ENCODE measurements at places on chromosomes 3 and 15.
A peak's percentile ranks its signal among the peaks of the same experiment; 100 is the strongest.

GRCh38 chr3:2599471-2599870, 500.8 kb downstream of the CNTN4 start:
- DNase-seq, result no peak

DNA sequence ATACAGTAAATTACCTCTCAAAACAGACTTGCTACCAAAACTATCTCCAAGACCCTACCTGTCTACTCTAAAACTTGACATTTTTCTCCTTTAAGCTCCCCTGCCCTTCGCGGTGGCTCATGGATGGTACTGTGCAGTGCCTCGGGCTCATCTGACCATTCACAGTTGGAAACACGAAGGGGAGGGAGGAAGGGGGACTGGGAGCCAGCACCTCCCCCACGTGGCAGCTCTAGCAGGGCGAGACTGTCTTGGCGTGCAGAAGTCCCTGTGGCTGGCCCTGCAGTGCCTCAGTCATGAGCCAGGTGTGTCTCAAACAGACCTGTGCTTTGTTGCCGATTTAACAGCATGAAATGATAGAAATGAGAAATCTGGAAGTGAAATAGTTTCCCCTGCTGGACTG, 372.0 kb downstream of the GABRG3 start:
- no peak for DNase-seq

- DNase-seq, result no peak
These were observed 60.2 kb upstream of the ARHGEF26 start for GRCh38 chr3:154061001-154061370.

- peak; percentile 45 for DNase-seq
These were observed 61.7 kb downstream of the FMN1 start for GRCh38 chr15:33132722-33133345.

- no peak for DNase-seq
These were observed 108.6 kb upstream of the LRRFIP2 start for GRCh38 chr3:37283011-37283410.

GRCh38 chr3:169623971-169624370, 39.5 kb downstream of the MECOM start:
- no peak for DNase-seq

DNA sequence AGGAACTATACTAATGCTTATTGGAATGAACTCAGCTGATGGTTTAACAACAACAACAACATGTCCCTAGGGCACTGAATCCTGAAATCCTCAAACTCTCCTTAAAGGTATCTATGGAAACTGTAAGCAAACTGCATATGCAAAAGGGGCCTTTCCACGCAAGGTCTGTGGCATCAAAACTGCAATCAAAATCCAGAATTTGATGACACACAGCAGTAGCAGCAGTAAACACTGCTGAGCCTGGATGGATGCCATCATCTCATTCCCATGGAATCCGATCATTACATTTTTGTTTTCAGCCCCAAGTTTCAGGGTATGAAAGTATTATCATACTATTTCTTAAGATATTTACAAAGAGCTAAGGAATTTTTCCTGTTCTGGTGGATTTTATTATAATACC, 399.7 kb downstream of the VPS13C start:
- DNase-seq, result peak; percentile 76

DNA sequence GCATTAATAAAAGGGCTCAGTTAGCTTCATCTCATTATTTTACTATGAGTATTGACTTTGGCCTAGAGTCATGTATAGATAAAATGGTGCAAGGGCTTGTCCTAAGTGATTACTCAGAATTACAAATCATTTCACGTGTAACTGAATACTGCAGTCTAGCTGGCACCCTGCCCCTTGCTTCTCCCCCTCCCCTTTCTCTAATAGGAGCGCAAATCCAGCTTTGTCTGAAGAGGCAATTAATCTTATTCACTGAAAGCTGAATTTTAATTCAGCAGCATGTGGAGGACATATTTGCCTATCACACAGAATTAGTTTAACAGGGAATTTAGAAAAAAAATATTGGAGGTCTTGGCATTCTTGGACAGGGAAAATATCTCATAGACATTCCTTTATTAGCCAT, 412.1 kb upstream of the DPH6 start:
- DNase-seq, result peak; percentile 94

- no peak for DNase-seq
These were observed 8.6 kb upstream of the ST8SIA2 start for GRCh38 chr15:92385096-92385495.

- no peak for DNase-seq
These were observed 146.6 kb upstream of the P2RY1 start for GRCh38 chr3:152688313-152688712.

- DNase-seq, result no peak
These were observed 137.5 kb downstream of the XXYLT1 start for GRCh38 chr3:195133462-195133861.

DNA sequence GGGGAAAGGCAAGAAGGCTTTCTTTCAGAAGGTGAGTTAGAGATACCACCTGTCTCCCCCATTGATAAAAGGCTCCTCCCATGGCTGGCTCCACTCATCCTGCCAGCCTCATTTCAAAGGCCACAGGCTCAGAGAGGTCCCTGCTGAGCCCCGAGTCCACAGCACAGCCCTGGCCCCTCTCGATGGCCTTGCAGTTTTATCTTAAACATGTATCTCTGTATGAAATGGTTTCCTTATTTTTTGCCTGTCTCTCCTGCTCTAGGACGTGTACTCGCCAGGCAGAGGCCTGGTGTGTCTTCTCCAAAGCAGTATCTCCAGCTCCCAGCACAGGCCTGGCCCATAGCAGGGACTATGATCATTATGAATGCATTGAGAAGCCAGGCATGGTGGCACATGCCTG, 160.5 kb upstream of the NSMCE3 start:
- DNase-seq, result no peak

- no peak for DNase-seq
These were observed 15.9 kb downstream of the SLC49A4 start for GRCh38 chr3:122810734-122811133.

- no peak for DNase-seq
These were observed at the start of gene LARP6 for GRCh38 chr15:70853973-70854665. Gene LARP6 (minus strand): TSS chr15:70854157. CDS start chr15:70854088, 69 bp downstream.

- DNase-seq, result no peak
These were observed 113.5 kb downstream of the GHSR start for GRCh38 chr3:172334671-172335207.

DNA sequence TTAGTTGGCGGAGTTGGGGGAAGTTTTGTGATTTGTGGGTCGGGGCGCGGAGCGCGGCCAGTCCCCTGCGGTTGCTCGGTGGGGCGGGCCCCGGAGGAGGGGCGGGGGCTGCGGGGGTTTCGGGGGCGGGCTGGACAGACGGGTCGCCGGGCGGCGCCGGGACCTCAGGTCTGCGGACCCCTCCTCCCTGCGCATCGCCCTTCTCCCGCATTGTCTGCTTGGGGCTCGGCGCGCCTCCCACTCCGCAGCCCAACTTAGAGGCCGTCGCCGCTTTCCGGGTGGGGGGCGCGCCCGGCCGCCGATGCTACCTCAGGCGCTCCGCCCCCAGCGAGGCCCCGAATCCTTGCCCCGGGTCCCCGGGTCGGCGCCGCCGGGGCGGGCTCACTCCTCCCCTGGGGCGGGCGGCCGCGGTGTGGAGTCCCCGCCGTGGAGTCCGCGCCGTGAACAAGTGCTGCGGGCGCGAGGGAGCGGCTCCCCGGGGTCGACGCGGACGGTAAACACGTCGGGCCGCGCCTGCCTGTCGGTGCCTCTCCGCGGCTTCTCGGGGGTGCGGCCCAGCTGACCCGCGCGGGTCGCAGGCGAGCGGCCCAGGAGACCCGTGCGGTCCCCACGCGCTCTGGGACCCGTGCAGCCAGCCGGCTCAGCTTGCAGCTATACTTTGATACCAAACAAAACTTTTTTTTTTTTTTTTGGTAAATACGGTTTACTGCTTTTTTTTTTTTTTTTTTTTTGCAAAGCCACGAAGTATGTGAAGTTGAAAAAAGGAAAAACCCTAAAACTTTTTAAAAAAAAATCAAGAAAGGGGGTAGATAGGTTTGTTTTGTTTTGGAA, 624 bp downstream of the AKAP13 start:
- no peak for DNase-seq

GRCh38 chr3:195849322-195850074, 37.8 kb upstream of the MUC4 start:
- no peak for DNase-seq

DNA sequence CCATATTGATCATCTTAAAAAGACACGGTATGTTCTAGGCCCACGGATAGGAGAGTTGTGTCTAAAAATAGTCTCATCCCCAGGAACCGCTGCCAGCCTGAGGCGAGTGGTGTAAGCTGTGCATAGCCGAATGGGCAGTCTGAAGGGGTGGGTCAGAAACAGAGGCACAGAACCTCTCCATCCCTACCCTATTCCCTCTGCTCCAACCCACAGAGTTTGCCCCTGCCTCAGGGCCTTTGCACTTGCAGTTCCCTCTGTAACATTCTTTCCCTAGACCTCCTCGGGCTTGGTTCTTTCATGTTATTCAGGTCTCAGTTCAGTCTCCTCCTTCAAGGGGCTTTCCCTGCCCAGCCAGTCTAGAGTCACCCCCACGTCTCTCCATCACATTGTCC, 4.8 kb downstream of the SCN5A start:
- DNase-seq, result no peak

DNA sequence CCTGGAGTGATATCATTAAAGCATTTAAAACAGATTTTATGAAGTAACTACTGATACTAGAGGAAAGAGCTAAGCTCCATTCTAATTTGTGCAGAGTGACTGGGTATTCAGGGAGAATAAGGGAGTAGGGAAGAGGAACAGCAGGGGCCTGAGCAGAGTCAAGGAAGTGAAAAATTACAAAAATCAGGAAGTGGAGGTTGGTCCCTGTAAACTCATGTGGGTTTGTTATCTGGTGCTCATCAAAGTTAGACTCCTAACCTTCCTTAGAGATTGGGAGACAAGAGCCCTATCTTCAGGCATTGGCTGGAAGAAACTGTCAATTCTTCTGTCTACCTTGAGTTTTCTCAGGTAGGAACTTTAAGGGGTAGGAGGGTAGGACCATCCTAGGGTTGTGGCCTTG, 82.5 kb downstream of the NEK11 start:
- DNase-seq, result no peak

DNA sequence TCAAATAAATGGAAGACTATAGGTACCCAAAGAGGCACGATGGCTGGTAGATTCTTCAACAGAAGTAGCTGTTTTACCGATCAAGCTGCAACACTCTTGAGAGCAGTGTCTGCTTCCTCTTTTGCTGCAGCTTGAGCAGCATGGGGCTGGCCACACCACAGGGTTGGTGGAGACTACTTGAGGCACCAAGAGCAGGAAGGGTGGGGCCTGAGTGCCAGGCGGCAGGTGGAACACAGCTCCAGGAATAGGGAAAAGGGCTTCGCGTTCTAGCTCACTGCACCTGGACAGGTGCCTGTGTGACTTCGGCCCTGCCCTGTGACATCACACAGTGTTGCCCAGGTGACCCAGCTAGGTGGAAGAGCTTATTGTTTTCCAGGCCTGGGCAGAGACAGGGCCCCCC, at the start of gene CCDC33:
CCDC33 (plus strand) TSS at position 365 of the 400 bp plus-strand sequence. CDS start 394 bp downstream, outside the sequence.
- no peak for DNase-seq

DNA sequence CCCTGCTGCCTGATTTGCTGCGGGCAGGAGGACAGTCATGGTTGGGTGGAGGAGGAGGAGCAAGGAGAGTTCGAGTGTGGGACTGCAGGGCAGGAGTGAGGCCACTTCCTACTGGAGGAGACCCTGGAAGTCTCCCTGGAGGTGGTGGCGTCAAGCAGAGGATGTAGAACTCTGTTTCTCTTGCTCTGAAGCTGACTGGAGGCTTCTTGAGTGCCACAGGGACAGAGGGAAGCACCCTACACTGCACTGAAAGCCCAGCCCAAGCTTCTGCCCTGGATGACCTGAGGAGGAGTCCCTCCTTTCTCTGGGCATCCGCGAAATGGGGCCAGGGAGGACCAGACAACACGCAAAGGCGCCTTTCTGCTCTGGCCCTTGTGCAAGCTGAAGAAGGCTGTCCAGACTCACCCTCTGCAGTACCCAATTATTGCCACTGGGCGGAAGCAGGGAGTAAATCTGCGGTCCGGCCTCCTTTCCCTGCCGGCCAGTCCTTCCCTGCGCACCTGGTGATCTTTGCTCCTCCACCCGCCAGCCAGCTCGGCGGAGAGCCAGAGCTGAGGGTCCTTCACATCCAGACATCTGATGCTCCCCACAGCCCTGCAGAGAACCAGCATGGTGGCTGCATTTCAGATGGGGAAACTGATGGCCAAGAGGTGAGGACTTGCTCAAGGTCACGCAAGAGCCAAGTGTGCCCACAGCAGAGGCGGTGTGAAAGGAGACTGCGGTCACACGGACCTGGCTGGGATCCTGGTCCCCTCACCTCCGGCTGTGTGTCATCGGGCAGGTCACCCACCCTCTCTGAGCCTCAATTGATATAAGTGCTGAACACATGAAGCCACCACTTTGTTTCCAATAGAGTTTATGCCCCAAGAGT, 207.1 kb downstream of the TBC1D2B start:
- peak; percentile 9 for DNase-seq
